Retinal pigment epithelial cell (primary cell): ENCODE measurements at places on chromosomes 16 and 17.

DNA sequence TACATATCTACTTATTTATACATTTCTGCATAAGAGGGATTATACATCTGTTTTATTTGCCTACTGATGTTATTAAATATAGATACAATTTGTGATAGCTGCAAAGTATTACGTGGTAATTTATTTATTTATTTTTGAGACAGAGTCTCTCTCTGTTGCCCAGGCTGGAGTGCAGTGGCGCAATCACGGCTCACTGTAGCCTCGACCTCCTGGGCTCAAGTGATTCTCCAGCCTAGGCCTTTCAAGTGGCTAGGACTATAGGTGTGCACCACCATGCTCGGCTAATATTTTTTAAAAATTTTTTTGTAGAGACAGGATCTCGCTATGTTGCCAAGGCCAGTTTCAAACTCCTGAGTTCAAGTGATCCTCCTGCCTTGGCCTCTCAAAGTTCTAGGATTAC is 35.5 kb downstream of the NFAT5 start:
- DNase-seq = no peak

GRCh38 chr17:73598212-73598611 is 46.0 kb downstream of the SDK2 start:
- DNase-seq = no peak

DNA sequence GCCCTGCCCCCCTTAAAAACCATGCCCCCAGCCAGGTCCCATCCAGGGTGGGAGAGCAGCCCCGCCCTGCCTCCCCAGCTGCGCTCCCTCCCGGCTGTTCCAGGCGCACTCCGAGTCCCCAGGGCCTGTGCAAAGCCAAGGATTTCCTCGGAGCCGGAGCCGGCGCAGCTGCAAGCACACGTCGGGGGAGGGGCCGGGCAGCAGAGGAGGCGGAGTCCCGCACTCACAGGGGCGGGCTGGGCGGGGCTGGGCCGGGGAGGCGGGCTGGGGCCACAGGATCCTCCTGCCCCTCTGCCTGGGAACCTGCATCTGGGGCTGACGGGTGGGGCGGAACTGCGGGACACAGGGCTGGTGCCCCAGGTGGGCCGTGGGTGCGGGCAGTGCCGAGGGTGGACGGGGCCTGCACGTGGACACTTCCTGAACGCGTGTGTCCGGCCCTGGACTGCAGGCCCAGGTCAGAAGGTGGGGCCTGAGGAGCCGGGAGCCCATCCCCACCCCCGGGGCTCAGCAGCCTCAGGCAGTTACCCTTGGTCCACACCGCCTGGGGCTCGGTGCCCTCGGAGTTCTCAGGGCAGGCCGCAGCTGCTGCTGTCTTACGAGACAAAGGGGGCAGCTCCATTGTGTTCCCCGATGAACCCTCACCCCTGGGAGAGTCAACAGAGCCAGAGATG is 24.0 kb upstream of the SSTR5 start:
- DNase-seq = no peak

GRCh38 chr17:51647826-51648225 is 387.5 kb downstream of the UTP18 start:
- DNase-seq = no peak

- no peak for DNase-seq
These were observed 7.2 kb upstream of the SLC43A2 start for GRCh38 chr17:1635675-1636465.
